ENCODE measurements at places on chromosomes 6 and 20.

DNA sequence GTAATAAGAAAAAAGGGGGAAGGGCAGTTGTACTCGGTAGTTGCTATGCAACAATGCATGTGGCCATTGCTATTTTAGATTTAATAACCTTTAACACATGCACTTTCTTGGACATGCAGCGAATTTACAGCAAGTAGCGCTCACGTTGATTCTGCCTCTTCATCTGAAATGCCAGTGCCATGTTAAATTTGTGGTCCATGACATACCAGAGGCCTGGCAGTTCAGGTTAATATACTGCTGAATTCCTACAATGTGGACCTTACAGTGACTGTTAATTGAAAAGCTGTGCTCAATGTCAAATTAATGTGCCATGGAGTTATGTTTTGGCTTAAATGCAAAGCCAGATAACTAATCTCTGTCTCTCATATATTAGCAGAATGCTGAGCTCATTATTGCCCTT, 699.7 kb downstream of the DOK5 start:
- H3K4me1 ChIP-seq, result no peaks in the 10 kb centered on the region
- H3K27ac ChIP-seq, result no peak overlapping the region
- no peaks in the 10 kb centered on the region for H3K27me3 ChIP-seq
- no peak for DNase-seq
- no peak overlapping the region for H3K4me3 ChIP-seq

GRCh38 chr6:106339334-106340029, 13.9 kb upstream of the ATG5 start:
- peaks cover 8% of the 10 kb centered on the region for H3K4me1 ChIP-seq
- H3K27ac ChIP-seq, result no peak overlapping the region
- no peak overlapping the region for H3K4me3 ChIP-seq
- H3K27me3 ChIP-seq, result peaks cover 18% of the 10 kb centered on the region

GRCh38 chr20:38092260-38092857, 58.8 kb downstream of the RPRD1B start:
- peaks cover 26% of the 10 kb centered on the region for H3K36me3 ChIP-seq
- H3K27me3 ChIP-seq, result no peaks in the 10 kb centered on the region
- peaks cover 44% of the 10 kb centered on the region for H3K4me1 ChIP-seq

DNA sequence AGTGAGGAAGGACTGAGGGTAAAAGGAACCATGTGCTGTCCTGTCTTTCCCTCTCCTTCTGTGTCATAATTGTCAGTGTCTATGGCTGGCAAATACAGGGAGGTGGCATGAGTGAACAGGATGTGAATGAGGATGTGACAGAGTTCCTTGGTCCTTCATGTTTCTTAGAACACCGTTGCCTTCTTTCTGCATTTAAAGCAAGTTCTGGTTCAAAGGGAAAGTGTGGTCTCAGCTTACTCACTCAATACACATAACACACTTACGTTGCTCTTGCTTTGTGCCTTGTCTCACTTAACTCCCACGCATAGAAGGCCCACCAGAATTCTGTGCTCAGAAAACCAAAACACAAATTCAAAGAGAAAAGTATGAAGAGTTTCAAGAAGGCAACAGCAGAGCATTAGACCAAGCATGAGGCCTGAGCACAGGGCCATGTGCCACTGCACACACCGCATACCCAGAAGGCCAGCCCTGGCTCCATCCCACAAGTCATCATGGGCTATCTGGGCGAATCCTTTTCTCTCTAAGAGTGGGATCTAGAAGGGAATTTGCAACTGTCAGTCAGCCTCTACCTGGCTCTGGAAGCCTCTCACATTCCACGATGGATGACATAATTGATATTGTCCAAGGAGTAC, 38.9 kb upstream of the SAYSD1 start:
- H3K27ac ChIP-seq, result peak overlapping the region; percentile 55
- no peak overlapping the region for H3K4me3 ChIP-seq
- no peaks in the 10 kb centered on the region for H3K36me3 ChIP-seq
- no peak for DNase-seq
- peaks cover 33% of the 10 kb centered on the region for H3K4me1 ChIP-seq

DNA sequence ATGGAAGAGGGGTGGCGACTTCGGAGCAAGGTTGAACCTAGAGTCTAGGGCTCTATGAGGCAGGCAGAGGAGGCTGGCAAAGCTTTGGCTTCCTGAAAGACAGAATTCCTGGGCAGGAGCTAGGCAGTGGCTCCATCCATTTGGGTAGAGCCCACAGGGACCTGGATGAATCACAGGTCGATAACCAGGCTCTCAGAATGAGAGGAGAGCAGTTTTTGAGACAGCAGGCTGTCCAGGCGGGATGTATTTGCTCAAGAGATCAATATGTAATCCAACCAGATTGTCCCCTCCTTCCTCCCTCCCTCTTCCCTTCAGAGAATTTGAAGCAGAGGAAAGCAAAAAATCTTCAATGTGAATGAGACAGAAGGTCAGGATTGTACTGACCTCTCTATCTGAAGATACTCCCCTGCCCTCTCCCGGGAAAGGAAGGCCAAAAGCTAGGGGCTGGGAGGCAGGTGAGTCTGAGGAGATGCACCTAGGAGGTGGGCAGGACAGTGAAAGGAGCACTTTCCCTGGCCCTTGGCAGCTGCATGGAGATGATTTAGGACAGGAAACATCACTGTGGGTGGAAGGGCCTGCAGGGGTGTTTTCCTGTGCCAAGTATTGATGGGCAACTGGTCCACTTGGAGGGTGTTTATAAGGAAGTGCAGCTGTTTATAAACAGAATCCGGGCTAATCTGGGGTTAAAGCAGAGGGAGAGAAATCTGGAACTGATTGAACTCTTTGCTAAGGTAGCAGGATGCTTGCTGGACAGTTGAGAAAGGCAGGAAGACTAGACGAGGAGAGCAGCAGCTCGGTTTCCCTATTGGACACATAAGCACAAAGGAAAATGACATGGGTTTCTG, 212.4 kb upstream of the LRFN2 start:
- DNase-seq, result no peak
- H3K27ac ChIP-seq, result no peak overlapping the region
- H3K4me3 ChIP-seq, result no peak overlapping the region

DNA sequence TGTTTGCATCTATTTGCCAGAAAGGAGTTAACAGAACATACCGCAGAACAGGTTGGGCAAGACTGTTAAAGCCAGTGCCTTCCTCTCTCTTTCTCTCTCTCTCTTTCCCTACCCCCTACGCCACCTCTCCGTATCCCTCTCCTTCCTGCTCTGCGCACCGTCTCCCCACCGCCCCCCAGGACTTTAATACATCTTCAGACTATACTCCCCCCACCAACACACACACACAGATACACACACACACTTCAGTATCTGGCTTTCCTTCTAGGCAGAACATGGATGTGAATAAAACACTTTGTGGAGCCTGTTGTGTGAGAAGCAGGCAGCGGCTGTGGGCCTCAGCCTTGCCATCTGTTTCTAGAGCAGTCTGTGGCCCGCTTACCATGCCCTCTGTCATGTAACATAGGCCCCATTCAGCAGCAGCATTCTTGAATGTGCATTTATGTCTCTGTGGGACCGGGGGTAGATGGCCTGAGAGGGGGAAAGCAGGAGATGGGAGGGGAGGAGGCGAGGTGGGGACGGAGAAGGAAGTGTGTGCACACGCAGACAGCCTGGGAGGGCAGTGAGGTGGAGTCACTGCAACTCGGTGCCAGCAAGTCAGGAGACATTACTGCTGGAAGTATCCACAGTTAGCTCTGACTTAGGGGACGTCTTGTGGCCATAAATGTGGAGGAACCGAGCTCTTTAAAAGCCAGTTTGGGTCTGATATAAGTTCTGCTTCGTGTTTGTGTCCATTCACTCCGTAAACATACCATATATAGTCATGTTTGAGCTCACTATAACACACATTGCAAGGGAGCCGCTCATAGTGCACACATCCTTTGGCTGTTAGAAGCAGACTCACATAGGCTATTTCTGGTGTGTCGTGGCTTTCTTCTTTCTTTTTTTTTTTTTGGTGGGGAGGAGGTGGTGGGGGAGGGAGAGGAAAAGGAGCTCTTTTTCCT, 38.4 kb downstream of the RREB1 start:
- peaks cover 65% of the 10 kb centered on the region for H3K4me1 ChIP-seq
- H3K27ac ChIP-seq, result peak overlapping the region; percentile 75
- peaks cover 1% of the 10 kb centered on the region for H3K36me3 ChIP-seq
- H3K4me3 ChIP-seq, result peak overlapping the region; percentile 37

GRCh38 chr6:4358414-4359107, 223.2 kb upstream of the ECI2 start:
- no peaks in the 10 kb centered on the region for H3K27me3 ChIP-seq
- H3K4me3 ChIP-seq, result no peak overlapping the region

- peak overlapping the region; percentile 24 for H3K4me3 ChIP-seq
- peaks cover 6% of the 10 kb centered on the region for H3K27me3 ChIP-seq
- peaks cover 30% of the 10 kb centered on the region for H3K4me1 ChIP-seq
Measured at GRCh38 chr6:6752129-6752528, 163.6 kb downstream of the LY86 start.

GRCh38 chr20:31842471-31843157, 2.8 kb downstream of the FOXS1 start:
- H3K36me3 ChIP-seq, result no peaks in the 10 kb centered on the region
- peaks cover 3% of the 10 kb centered on the region for H3K27me3 ChIP-seq
- H3K4me1 ChIP-seq, result no peaks in the 10 kb centered on the region

DNA sequence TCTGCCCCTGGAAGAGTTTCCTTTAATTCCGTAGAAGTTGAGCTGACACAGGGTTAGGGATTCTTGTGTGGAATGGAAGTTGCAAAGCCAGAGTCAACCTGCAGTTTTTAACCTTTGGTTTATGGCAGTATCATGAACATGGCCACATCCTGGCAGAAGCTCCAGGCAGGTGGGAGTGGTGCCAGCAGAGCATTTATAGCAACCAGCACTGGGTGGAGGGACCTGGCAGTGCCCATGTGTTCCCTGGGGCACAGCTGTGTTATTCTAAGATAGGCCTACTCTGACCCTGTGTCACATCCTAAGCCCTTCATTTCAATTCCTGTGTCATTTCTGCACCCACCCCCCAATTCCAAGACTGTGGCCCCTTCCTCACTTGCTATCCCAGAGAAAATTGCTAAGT, 26.1 kb upstream of the ZNF831 start:
- no peaks in the 10 kb centered on the region for H3K4me1 ChIP-seq
- H3K4me3 ChIP-seq, result no peak overlapping the region
- H3K27me3 ChIP-seq, result peaks cover 13% of the 10 kb centered on the region
- H3K36me3 ChIP-seq, result peaks cover 1% of the 10 kb centered on the region
- H3K27ac ChIP-seq, result no peak overlapping the region

- no peaks in the 10 kb centered on the region for H3K27me3 ChIP-seq
- H3K27ac ChIP-seq, result peak overlapping the region; percentile 97
- H3K4me3 ChIP-seq, result peak overlapping the region; percentile 90
- DNase-seq, result no peak
- H3K36me3 ChIP-seq, result peaks cover 15% of the 10 kb centered on the region
- H3K4me1 ChIP-seq, result peaks cover 40% of the 10 kb centered on the region
Measured at GRCh38 chr6:17707371-17707651, 586 bp upstream of the NUP153 start.

DNA sequence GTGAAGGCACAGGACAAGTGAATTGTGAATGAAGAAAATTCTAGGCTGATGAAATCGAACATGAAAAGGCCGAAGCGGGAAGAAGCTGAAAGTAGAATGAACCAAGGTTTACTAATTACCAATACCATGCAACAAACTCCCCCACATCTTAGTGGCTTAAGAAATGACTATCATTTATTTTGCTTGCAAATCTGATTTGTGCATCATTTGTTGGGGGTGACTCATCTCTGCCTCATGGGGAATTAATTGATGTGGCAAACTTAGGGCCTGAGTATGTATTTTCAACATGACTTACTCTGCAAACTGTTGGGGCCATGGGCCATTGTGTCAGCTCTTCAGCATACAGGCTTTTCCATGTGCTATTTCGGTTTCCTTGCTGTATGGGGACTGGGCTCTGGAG, 26.8 kb downstream of the PPP1R14C start:
- peaks cover 9% of the 10 kb centered on the region for H3K4me1 ChIP-seq
- H3K4me3 ChIP-seq, result no peak overlapping the region
- DNase-seq, result no peak
- H3K27me3 ChIP-seq, result peaks cover 12% of the 10 kb centered on the region
- H3K27ac ChIP-seq, result peak overlapping the region; percentile 13
- no peaks in the 10 kb centered on the region for H3K36me3 ChIP-seq

DNA sequence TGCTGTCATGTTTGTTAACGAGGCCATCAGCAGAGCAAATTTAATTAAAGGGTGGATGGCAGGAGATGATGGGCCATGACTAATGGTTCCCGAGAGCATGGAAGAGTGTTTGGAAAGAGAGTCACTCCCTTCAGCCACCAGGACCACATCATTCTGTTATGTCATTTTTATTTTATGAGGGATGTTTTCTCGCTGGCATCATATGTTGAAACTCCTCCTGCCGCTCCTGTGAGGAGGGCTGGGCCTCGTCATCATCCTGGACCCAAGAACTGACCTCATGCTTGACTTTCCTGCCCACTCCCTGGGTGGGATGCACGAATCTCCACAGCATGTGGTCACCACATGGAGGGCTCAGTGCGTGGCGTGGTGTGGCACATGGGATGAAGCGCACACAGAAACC, 86.4 kb upstream of the FRMD1 start:
- no peaks in the 10 kb centered on the region for H3K36me3 ChIP-seq
- no peaks in the 10 kb centered on the region for H3K4me1 ChIP-seq
- no peak for DNase-seq
- no peak overlapping the region for H3K27ac ChIP-seq

GRCh38 chr6:169527306-169527705, 174.5 kb downstream of the WDR27 start:
- no peak overlapping the region for H3K4me3 ChIP-seq
- H3K27me3 ChIP-seq, result peaks cover 7% of the 10 kb centered on the region
- no peaks in the 10 kb centered on the region for H3K36me3 ChIP-seq
- H3K4me1 ChIP-seq, result peaks cover 16% of the 10 kb centered on the region
- no peak overlapping the region for H3K27ac ChIP-seq

DNA sequence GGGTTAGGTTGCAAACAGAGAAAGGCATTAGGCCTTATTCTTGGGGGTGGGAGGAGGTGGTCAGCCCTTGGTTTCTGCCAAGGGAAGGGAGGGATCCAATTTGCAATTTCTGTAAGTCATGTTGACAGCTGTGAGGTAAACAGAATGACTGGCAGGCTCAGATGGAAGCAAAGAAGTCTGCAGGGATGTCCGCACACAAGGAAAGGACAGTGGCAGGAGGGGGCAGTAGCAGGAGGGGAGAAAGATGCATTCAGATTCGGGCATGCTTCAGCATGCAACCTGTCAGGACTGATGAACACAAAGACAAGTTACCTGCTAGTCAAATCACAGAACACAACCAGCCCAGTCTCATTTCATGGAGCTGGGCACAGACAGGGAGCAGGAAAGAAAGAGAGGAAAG, 217.9 kb upstream of the FOXA2 start:
- no peaks in the 10 kb centered on the region for H3K36me3 ChIP-seq
- no peaks in the 10 kb centered on the region for H3K27me3 ChIP-seq
- no peak overlapping the region for H3K4me3 ChIP-seq
- no peaks in the 10 kb centered on the region for H3K4me1 ChIP-seq

Measured in activated T-helper 1 cell treated with anti-CD3 and anti-CD28 coated beads, Interleukin-12 subunit alpha, Interleukin-12 subunit beta, Interleukin-2, Interleukin-4 antibody, amounts not matched to agents 30 ng/mL and 10 ng/mL and 1 ng/mL, durations not matched to agents 14 hours and 24 hours and 36 hours (primary cell).